CD4-positive, alpha-beta T cell treated with Interleukin-6 for 4 hours (primary cell): ENCODE measurements at places on chromosomes 12 and 14.

- DNase-seq: no peak
Measured at GRCh38 chr14:32606301-32606700, 277.2 kb downstream of the AKAP6 start.

DNA sequence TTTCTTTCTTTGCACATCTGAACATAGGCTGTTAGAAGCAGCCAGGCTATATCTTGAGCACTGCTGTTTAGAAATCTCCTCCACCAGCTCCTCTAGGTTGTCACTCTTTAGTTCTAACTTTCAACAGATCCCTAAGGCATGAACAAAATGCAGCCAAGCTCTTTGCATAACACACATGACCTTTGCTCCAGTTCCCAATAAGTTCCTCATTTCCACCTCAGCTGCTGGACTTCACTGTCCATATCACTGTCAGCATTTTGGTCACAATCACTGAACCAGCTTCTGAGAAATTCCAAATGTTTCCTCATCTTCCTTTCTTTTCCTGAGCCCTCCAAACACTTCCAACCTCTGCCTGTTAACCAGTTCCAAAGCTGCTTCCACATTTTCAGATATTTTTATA is 27.6 kb upstream of the C14orf132 start:
- DNase-seq: no peak

- DNase-seq: peak; percentile 75
Measured at GRCh38 chr14:23327947-23328744, 6.9 kb downstream of the PABPN1 start.

- no peak for DNase-seq
Measured at GRCh38 chr14:100673085-100673806, 53.4 kb upstream of the DLK1 start.

DNA sequence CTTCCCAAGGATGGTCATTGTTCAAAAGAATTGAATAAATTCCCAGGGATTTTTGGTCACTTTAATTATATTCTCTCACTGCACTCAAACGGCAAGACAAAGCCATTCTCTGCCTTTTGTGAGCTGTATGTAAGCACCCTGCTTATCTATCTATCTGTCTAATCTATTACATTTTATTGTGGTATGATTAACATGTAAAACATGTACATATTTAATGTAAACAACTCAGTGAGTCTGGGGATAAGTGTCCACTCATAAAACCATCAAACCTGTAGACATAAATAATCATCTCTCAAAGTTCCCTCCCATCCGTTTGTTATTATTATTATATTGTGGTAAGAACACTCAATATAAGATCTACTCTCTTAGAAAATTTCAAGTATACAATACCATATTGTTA is 167.1 kb downstream of the CAND1 start:
- no peak for DNase-seq

DNA sequence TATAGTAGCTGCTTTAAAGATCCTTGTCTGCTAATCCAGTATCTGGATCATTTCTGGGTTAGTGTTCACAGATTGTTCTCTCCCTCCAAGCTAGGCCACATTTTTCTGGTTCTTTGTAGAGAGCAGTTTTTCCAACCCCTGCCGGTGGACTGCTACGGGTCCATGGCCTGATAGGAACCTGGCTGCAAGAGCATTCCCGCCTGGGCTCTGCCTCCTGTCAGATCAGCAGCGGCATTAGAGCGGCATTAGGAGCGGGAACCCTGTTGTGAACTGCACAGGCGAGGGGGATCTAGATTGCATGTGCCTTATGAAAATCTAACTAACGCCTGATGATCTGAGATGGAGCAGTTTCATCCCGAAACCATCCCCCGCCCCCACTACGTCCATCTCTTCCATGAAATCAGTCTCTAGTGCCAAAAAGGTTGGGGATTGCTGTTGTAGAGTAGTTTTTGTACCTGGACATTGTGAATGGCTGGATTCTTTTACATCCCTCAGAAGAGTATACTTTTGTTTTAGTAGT is 50.4 kb downstream of the MYRFL start:
- no peak for DNase-seq

DNA sequence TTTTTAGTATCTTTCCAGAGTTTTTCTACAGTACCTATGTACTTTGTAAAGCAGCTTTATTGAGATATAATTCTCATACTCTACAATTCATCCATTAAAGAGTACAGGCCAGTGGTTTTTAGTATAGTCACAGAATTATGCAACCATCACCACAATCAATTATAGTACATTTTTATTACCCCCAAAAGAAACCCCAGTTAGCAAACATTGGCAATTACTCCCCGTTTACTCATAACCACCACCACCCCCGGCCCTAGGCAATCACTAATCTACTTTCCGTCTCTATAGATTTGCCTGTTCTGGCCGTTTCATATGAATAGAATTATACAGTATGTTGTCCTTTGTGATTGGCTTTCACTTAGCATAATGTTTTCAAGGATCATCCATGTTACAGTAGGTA is 119.8 kb downstream of the KICS2 start:
- DNase-seq: no peak

GRCh38 chr12:116443821-116444589 is 115.2 kb upstream of the MAP1LC3B2 start:
- no peak for DNase-seq

DNA sequence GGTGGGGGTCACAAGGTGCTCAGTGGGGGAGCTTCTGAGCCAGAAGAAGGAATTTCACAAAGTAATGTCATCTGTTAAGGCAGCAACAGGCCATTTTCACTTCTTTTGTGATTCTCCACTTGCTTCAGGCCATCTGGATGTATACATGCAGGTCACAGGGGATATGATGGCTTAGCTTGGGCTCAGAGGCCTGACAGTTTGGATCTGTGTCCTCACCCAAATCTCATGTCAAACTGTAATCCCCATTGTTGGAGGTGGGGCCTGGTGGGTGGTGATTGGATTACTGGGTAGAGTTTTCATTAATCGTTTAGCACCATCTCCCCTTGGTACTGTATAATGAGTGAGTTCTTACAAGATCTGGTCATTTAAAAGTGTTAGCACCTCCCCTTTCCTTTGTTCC is 36.4 kb downstream of the TESPA1 start:
- DNase-seq: no peak

DNA sequence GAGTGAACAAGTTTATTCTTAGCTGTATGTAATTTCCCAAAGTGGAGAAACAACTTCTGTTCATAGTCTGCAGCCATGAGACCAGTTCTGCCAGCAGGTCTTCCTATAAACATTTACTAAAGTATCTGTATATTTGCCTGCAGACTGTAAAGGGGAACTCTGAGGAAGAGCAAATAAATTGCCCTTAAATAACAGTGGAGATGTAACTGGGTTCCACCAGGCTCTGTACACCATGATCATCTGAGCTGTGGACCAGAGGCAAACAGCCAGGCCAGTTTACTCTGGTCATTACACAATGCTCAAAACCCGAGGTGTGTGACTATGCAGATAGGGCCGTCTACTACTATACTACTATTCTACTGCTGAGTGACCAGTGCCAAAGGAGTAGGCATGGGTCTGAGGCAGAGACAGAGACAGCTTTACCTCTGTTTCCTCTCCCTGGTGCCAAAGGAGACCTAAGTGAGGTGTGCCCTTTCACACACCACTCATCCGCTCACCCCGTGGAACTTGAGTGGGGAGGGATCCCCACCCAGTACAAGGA is 21.1 kb upstream of the CERS5 start:
- no peak for DNase-seq

DNA sequence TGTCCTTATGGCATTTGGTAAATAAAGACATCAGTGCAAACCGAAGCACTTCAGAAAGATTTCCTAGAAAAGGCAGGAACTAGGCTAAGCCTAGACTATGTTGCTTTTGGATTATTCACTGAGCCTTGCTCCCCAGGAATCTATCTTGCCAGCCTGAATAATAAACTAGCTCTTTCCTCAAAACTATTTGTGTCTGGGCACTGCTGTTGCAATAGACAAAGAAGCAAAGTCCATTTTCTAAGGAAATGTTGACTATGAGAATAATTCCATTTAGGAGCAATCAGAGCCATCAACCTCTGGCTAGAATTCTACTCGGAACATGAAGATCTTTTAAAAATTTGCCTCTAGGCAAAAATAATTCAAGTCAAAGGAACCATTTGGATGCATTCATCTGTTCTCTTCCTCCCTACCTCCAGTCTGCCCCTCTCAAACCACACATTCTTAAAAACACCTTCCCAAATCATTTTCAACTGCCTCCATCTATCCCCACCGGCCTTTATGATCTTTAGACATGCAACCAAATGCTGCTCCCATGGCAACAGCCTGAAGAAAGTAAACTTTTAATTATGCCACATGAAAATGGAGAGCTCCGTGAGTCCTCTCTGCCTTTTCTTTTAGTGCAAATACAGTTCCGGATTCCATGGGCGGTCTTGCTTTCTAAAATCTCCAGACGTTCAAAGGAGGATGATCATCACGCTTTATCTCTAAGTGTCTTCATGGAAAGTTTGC is 61.5 kb upstream of the FZD10 start:
- no peak for DNase-seq

DNA sequence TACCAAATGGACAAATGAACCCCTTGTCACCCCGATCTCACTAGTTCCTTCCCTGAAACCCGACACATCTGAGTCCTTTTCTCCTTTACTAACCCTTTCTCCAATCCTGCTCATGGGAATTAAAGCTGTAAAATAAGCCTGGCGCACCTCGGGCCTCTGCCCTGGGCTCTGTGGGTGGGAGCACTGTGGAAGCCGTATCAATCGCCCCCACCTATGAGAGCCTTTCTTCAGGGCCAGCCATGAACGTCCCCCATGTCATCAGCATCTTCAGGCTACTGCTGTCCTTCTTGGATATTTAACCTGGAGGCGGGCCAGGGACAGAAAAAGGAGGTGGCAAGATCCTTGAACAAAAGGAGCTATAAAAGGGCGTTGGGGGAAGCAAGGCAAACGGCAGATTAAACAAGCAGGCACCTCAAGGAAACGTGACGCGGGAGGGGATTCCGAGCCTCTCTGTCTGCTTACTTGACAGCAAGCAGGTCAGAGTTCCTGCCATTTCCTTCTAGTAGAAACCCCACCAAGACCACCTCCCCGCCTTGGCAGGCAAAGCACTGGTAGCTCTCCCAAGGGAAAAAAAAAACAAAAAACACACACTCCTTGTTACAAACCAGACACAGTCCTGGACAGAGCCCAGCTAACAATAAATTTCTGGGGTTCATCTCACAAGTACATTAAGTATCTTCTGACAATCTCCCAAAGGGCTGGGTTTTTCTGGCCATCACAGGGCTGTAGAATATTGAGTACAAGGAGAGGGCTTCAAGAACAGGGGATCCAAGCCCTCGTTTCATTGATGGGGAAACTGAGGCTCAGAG is 62.9 kb downstream of the DPF3 start:
- DNase-seq: no peak

- no peak for DNase-seq
Measured at GRCh38 chr12:130557886-130558765, 158.0 kb downstream of the RIMBP2 start.

DNA sequence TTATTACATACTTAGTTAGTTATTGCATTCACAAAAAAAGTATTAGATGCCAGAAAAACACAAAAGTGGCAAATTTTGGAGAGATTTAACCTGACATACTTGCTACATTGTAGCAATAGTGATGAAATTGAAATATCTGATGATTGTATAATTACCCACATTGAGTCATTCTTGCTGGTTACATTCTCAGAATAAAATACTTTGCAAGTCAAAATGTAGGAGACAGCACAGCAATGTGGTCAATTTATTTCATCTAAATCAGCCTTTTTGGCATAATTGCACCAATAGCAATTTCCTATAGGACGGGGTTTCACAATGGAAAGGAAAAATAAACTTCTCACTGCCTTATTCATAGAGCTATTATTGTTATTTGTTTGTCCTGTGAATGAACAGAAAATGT is 125.0 kb upstream of the ETV6 start:
- no peak for DNase-seq

GRCh38 chr14:56339855-56340701 is 221.9 kb downstream of the PELI2 start:
- DNase-seq: peak; percentile 59

- DNase-seq: no peak
Measured at GRCh38 chr12:21607701-21608100, 3.1 kb upstream of the GYS2 start.

DNA sequence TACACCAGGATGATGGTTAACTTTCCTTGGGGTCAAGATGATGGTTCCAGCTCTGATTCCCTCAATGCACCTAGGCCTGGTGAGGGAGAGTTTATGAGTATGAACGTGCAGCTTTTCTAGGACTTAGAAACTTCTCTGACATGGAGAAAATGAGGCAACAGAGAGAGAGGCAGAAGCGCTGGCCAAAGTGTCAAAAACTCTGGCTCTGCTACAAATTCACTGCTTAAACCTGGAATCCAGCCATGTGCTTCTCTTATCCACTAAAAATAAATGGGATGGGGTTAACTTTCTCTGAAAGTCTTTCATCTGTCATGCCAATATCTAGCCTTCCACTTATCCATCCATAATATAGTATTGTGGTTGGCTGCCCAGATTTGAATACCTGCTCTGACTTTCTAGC is 568.7 kb downstream of the MED13L start:
- DNase-seq: no peak

GRCh38 chr14:49220492-49220891 is 365.7 kb downstream of the RPS29 start:
- DNase-seq: no peak

DNA sequence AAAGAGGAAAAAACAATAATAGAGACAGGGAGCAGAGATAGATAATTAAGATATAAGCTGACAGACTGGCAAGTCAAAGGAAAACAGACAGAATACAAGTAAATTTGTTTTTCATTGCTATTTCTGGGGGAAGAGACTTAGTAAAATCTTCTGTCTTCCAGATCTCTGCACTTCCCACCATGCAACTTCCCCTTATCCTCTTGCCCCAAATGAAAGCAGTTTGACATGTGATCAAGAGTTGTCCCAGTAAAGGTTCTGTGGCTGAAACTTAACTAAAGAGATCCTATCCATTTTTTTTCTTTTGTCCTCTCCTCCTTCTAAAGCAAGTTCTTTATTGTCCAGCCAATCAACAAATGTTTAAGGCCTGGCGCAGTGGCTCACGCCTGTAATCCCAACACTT is 1.5 kb upstream of the MLF2 start:
- DNase-seq: no peak

GRCh38 chr14:69037790-69038454 is 58.8 kb upstream of the ACTN1 start:
- no peak for DNase-seq

DNA sequence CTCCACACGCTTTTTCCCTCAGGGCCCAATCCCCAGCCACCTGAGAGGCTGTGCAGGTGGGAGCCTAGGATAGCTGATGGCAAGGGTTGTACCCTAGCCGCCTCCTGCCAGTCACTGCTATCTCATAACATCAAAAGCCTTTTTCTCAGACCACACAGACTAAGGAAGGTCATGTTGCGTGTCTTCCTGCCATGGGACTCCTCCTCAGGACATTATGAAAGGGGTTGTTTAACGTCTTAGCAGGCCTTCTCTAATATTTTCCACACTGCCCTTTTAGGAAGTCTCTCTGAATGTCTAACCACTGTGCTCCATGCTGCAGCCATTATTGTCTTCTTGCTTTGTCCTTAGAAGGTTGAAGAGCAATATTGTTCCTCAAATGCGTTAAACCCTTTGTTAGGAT is 7.6 kb upstream of the SMUG1 start:
- no peak for DNase-seq
